ENCODE measurements at places on chromosomes 3 and 15.

DNA sequence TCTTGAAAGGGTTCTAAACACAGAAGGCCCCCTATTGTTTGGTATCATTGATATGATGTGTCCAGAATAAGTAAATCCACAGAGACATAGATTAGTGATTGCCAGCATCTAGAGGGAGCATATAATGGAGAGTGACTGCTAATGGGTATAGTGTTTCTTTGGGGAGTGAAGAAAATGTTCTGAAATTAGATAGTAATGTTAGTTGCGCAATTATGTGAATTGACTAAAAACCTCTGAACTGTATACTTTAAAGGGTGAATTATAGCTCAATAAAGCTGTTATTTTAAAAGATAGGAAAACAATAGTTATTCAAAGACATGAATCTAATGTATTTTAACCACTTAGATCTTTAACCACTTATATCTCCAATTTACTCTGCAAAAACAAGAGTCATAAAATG, 6.0 kb downstream of the SPICE1 start:
- H3K27ac ChIP-seq, result no peak overlapping the region
- no peaks in the 10 kb centered on the region for H3K4me1 ChIP-seq
- no peaks in the 10 kb centered on the region for H3K27me3 ChIP-seq
- peaks cover 10% of the 10 kb centered on the region for H3K36me3 ChIP-seq
- no peak overlapping the region for H3K4me3 ChIP-seq

GRCh38 chr15:43329217-43329959, 985 bp downstream of the LCMT2 start:
- H3K27me3 ChIP-seq, result no peaks in the 10 kb centered on the region
- H3K4me1 ChIP-seq, result peaks cover 19% of the 10 kb centered on the region

- no peaks in the 10 kb centered on the region for H3K27me3 ChIP-seq
- no peak overlapping the region for H3K4me3 ChIP-seq
- DNase-seq, result no peak
- H3K36me3 ChIP-seq, result no peaks in the 10 kb centered on the region
- no peak overlapping the region for H3K27ac ChIP-seq
Measured at GRCh38 chr3:18208856-18209255, 216.3 kb downstream of the SATB1 start.

DNA sequence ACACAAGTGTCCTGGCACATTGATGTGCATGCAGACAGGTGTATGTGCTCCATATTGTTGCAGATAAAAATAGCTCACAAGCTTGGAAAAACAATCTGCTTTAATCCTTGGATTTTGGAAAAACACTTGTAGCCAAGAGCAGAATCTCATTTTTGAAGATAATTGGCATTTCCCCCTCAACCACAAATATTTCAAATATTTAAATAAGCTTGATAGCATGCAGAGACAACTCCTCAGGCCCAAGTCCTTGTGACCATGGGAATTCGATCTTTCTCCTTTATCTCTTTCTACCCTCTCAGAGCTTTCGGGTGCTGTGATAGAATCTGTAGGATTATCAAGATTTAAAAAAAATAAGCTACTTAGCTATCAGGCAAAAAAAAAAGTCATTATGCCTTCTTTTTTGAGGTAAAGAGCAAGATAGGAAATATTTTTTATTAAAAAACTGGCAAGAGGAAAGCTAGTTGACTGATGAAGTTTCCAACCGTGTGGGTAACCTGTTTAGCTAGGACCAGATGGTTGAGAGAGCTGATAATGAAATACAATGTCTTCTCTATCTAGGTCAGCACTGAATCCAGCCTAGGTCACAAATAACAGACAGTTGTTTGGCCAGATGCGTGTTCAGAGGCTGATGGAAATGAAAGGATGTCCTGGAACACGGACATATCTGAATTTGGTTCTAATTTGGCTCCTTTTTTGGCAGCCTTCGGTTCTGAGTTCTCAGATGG, 54.9 kb upstream of the SNRK start:
- no peaks in the 10 kb centered on the region for H3K4me1 ChIP-seq
- no peaks in the 10 kb centered on the region for H3K36me3 ChIP-seq
- H3K27me3 ChIP-seq, result no peaks in the 10 kb centered on the region
- H3K4me3 ChIP-seq, result no peak overlapping the region
- no peak overlapping the region for H3K27ac ChIP-seq
- DNase-seq, result no peak

DNA sequence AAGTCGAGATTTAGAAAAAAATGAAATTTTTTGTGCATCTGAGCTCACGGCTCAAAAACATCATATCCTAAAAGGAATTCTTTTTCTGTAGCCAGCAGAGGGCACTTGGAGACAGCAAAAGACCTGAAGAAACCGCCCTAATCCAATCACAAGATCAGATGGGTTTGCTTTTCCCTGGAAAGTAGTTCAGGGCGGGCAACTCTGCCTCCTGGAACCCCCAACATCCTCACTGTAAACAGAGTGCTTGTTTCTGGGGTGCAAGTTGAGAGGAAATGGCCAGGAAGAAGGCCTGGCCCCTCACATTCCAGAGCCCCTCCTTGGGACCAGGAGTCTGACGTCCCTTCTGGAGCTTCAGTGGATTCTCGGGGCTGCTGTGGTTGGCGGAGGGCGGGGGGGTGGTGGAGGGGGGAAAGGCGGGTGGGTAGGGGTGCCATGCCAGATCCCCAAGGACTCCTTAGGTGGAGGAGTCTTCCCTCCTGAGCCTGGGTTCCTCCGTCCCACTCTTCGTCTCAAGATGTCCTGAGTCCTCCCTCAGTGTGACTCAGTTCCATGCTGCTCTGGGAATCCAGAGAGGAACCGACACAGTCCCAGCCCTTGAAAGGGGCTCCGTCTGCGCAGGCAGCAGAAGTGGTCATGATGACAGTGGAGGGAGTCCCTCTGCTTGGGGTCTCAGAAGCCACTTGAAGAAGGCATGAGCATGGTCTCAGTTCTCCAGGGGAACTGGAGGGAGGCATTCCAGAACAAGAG, 35.9 kb downstream of the CCK start:
- H3K27ac ChIP-seq, result no peak overlapping the region
- no peaks in the 10 kb centered on the region for H3K27me3 ChIP-seq
- no peak overlapping the region for H3K4me3 ChIP-seq
- no peaks in the 10 kb centered on the region for H3K36me3 ChIP-seq
- DNase-seq, result peak; percentile 71
- H3K4me1 ChIP-seq, result no peaks in the 10 kb centered on the region

GRCh38 chr15:100125401-100126191, 216.2 kb downstream of the ADAMTS17 start:
- H3K27me3 ChIP-seq, result no peaks in the 10 kb centered on the region
- no peaks in the 10 kb centered on the region for H3K36me3 ChIP-seq
- peak; percentile 99 for DNase-seq
- peaks cover 6% of the 10 kb centered on the region for H3K4me1 ChIP-seq
- H3K4me3 ChIP-seq, result no peak overlapping the region

GRCh38 chr15:85763157-85763556, 31.6 kb downstream of the KLHL25 start:
- DNase-seq, result no peak
- H3K36me3 ChIP-seq, result peaks cover 7% of the 10 kb centered on the region
- H3K4me1 ChIP-seq, result peaks cover 4% of the 10 kb centered on the region
- no peaks in the 10 kb centered on the region for H3K27me3 ChIP-seq

DNA sequence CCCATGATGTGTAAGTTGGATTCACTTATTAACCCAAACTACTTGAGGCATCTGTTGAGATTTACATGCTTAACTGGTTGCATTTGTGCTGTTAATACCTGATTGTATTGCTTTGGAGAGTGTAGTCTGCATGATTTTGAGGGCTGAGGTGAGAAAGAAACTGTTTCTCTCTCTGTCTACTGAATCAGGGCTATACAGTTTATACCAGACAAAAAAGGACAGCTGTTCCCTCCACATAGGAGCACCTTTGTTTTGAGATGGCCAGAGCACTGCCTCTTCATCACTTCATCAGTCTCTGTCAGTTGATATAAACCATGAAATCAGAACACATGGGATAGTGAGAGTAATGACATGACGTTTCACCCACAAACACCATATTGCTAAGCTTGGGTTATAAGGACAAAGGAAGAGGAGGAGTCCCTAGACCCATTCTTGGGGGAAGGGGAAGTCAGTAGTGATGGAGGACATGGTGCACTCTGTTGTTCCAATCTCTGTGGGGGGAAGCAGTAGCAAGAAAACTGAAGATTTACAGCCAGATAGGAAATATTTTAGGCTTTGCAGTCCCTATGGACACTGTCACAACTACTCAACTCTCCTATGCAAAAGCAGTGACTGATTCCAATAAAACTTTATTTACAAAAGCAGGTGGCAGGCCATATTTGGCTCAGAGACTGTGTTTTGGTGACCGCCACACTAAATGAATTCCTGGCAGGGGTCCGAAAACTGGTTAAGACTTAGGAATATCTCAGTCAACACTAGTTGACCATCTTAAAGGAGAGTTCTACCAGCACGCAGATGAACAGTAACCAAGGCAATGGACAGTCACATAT, 123.9 kb upstream of the NR2E3 start:
- H3K27ac ChIP-seq, result no peak overlapping the region
- H3K27me3 ChIP-seq, result no peaks in the 10 kb centered on the region
- no peak overlapping the region for H3K4me3 ChIP-seq
- peaks cover 3% of the 10 kb centered on the region for H3K4me1 ChIP-seq
- no peaks in the 10 kb centered on the region for H3K36me3 ChIP-seq

DNA sequence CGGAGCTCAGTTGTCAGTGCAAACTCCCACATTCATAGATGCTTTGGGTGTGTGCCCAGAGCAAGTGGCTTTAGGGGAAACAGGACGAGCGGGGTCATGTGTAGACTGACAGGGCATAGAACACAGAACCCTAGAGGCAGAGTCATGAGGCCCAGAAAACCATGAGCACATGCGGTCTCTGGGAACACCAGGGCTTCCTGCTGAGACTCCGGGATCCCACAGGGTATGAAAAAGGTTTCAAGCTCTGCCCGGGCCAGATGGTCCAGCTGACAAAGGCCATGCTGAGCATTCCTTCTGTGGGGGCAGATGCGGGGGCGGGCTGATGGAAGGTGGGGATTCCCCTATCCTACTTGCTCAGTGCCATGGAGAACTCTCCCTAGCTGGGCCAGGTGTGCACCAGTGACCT, 44.8 kb downstream of the ROPN1B start:
- peaks cover 27% of the 10 kb centered on the region for H3K36me3 ChIP-seq
- no peak for DNase-seq
- H3K4me3 ChIP-seq, result no peak overlapping the region
- no peaks in the 10 kb centered on the region for H3K27me3 ChIP-seq

GRCh38 chr3:46091741-46092701, 64.7 kb upstream of the XCR1 start:
- H3K4me3 ChIP-seq, result no peak overlapping the region
- H3K27ac ChIP-seq, result no peak overlapping the region
- H3K4me1 ChIP-seq, result no peaks in the 10 kb centered on the region
- no peaks in the 10 kb centered on the region for H3K27me3 ChIP-seq
- no peaks in the 10 kb centered on the region for H3K36me3 ChIP-seq

DNA sequence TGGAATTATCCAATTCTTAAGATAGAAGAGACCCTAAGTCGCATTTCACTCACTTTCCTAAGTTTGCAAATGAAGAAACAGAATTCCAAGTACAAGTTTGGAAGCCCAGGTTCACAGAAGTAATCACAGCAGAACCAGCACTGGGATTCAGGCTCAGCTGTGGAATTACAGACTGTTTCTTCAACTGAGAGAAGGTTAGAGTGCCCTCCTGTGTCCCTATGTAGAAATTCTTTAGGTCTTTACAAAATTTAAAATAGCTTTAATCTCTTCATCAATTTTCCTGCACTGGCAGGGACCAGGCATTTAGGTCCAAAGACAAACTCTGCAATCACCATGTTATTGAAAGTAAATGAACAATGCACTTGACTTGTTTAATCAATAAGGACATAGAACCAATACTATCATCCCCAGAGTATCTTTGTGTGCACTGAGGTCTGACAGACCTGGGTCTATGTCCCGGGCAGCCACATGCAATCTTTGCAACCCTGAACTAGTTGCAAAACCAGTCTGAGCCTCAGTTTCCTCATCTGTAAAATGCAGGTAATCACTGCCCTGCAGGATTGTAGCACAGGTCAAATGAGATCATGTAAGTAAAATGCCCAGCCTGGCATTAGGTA, 96.3 kb upstream of the ZBED2 start:
- no peaks in the 10 kb centered on the region for H3K27me3 ChIP-seq
- H3K27ac ChIP-seq, result no peak overlapping the region
- DNase-seq, result peak; percentile 67
- no peaks in the 10 kb centered on the region for H3K36me3 ChIP-seq
- H3K4me3 ChIP-seq, result no peak overlapping the region

GRCh38 chr3:101784855-101785613, 6.0 kb downstream of the NXPE3 start:
- peak overlapping the region; percentile 31 for H3K4me3 ChIP-seq
- H3K4me1 ChIP-seq, result peaks cover 15% of the 10 kb centered on the region
- H3K27ac ChIP-seq, result peak overlapping the region; percentile 87
- DNase-seq, result no peak

DNA sequence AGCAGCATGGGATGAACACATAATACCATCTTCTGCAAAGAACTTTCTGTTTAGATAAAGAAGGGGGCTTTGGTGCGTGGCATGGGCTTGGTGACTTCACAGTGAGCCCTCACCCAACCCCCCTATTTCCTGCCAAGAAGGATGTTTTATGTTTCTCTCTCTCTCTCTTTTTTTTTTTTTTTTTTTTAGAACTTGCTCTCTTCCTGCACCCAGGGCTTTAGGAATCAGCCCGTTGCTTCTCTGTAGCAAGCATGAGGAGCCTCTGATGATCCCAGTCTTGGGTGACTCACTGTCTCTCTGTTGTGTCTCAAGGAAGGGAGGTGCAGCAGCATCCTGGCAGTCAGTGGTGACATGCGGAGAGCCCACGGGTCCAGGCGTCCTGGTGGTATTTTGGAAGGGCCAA, 49.1 kb downstream of the CCK start:
- no peak for DNase-seq
- no peak overlapping the region for H3K27ac ChIP-seq
- no peak overlapping the region for H3K4me3 ChIP-seq
- peaks cover 4% of the 10 kb centered on the region for H3K4me1 ChIP-seq
- no peaks in the 10 kb centered on the region for H3K36me3 ChIP-seq

GRCh38 chr15:78457101-78457500, 19.1 kb downstream of the IREB2 start:
- H3K36me3 ChIP-seq, result peaks cover 6% of the 10 kb centered on the region
- H3K27ac ChIP-seq, result no peak overlapping the region
- H3K4me1 ChIP-seq, result peaks cover 26% of the 10 kb centered on the region
- no peak overlapping the region for H3K4me3 ChIP-seq
- no peaks in the 10 kb centered on the region for H3K27me3 ChIP-seq

DNA sequence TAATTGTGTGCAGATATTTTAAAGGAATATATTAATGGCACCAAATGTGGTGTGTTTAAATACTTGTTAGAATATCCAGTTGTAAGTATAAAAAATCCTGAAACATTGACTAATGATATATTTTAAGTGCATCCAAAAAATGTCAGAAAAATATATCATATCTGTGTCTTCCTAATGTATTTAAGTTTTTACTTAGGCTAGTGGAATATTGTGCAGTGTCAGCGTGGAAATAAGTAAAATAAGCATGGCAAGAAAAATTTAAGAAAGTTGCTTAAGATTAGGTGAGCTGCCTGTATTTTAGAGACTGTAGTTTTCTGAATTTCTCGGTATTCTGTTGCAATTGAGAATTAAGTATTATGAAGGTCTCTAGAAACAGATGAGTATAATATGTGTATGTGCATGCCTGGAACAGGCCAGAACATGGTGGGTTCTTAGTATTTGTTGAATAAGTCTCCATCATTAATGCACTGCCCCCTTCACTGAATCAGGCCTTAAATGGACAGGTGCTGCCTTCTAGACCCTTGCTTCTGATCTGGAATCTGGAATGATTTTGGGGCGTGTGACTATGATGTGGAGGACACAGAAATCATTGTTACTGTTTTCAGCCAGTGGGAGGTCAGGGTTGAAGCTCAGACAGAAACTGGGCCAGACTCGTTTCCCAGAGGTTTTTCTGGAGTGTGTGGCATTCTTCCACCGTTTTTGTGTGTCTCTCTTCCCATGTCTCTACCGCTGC, 86.1 kb downstream of the TRAK1 start:
- peaks cover 12% of the 10 kb centered on the region for H3K4me1 ChIP-seq
- H3K27ac ChIP-seq, result peak overlapping the region; percentile 86
- no peak overlapping the region for H3K4me3 ChIP-seq
- no peaks in the 10 kb centered on the region for H3K27me3 ChIP-seq

Measured in lung (tissue), 17 donors.